ENCODE measurements at places on chromosomes 2 and 18.

- DNase-seq: no peak
Measured at GRCh38 chr18:63102941-63103744, 216.4 kb downstream of the BCL2 start.

DNA sequence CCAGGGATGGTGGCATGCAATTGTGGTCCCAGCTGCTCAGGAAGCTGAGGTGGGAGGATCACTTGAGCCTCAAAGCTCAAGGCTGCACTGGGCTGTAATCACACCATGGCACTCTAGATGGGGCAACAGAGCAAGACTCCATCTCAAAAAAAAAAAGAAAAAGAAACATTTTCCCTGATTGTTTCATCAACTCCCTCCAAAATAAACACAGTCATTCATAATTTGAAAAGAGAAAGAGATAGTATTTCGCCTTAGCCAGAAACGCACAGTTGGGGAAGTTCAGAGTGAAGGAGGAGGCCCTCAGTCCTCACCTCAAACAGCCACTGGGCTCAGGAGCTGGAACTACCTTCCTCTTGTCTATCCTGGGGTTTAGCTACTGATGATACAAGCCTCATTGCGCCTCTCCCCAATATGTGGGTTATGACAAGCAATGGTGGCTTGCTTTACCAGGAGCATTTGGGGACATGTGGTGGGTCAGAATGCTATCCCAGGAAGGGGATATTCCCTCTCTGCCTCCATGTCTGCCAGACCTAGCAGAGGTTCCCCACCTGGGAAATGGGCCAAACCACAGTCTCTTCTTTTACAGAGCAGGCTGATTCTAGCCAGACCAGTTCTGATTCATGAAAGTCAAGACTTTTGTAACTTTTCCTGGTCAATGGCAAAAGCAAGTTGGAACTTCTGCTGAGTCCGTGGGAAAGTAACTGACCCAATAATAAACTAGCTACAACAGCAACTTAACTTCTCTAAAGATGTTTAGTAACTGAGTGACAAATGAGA lies 22.2 kb upstream of the TMEM87B start:
- no peak for DNase-seq

- DNase-seq: no peak
Measured at GRCh38 chr2:39247512-39248043, 3.8 kb upstream of the CDKL4 start.

DNA sequence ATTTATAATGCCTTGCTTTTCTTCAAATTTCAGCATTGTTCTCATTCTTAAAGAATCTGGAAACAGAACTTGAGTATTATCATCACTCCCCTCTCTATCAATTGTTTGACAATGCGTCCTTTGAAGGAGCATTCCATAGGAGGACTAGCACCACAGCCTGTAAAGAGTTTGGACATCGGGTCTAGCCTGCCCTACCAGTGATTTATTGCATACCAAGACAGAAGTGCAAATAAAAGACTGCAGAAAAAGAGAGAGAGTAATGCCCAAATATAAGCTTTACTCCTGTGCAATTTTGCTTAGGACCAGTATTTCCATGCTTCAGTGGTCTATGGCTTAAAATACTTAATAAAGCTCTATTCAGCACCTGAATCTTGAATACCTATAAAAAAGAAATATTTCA lies 55.4 kb upstream of the MAP2 start:
- no peak for DNase-seq

- DNase-seq: no peak
Measured at GRCh38 chr2:116088236-116088635, 1645.8 kb downstream of the DPP10 start.

DNA sequence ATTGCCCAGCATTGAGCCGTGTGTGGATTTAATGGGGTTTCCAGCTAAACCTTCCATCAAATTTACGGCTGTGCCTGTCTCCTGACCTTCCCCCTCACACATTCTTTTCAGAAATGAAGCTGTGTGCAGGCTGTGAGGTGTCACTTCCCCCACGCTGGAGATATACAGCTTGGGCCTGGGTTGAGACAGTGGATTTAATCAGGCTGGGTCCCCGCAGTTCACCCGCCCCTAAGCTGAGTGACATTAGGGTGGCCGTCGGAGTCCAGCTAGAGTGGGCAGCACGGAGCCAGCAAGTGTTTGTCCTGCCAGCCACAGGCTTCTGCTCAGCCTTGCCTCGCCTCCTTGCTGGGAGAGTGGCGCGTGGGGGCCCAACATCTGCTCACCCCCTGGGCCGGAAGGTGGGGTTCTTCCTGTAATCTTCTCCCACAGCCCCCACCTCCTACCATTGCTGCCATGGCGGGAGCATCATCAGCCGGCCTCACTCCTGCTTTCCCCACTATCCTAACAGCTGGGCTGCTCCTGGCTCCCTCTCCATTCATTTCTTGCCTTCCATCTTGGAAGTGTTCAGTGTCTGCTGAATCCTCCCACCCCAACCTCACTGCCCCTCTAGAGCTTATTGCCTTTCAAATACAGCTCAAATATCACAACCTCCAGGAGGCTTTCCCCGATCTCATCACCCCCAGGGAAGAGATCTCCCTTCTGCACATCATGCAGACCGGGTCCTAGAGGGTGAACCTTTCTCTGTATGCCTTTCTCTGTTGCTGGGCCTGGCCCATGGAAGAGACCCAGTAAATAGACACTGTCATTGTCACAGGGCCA lies 149.0 kb downstream of the GLI2 start:
- DNase-seq: no peak

GRCh38 chr2:237743561-237744269 lies 54.9 kb upstream of the RBM44 start:
- no peak for DNase-seq

DNA sequence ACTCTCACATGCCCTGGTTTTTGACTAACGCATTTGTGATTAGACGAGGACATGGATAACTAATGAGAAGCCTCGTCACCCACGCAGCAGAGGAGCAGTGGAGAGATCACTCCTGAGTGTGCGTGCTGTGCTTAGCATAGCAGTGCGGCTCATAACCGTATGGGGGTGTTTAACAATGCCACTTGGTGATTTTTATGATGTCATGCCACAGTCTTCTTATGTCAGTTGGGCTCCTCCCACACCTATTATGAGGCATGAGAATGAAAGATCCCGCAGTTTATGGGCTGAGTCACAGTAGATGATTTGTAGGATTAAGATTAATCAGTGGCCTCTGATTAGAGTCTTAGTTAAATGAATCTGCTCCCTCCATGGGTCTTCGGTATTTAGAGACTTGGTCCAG lies 2.5 kb upstream of the SMIM21 start:
- no peak for DNase-seq

DNA sequence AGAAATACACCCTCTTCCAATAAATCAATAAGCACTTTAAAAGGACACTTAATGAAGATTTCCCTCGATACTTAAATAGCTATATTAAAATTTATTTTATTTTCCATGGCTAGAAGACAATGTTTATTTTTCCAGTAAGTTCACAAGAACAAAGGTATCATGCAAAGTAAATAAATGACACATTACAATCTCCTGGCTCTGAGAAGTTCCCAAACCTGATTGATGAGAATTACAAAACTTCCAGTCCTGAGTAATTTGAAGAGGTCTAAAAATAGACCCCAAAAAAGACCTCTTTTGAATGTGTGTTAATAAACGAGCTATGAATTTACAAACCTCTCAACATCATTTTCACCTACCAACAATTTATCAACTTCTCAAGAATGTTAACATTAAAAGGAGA lies 1.5 kb upstream of the PEX13 start:
- DNase-seq: no peak

Measured in NCI-H524 treated with DMSO at 0.1 percent for 48 hours (cell line).